ENCODE measurements at places on chromosomes 4 and X.

DNA sequence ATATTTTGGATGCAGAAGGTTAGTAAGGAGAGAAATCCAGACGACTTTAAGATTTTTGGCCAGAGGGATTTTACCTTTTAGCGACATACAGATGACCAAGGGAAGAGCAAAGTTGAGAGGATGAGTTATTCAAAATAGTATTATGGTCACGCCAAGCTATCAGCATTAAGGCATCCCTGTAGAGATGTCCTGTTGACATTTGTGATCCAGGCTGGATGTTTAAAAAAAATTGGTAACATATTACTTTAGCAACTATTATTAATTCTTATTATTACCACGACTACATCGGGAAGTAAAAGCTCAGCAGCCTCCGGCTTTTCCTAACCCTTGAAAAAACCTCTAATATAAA lies 562 bp upstream of the OSTC start:
- DNase-seq = no peak

DNA sequence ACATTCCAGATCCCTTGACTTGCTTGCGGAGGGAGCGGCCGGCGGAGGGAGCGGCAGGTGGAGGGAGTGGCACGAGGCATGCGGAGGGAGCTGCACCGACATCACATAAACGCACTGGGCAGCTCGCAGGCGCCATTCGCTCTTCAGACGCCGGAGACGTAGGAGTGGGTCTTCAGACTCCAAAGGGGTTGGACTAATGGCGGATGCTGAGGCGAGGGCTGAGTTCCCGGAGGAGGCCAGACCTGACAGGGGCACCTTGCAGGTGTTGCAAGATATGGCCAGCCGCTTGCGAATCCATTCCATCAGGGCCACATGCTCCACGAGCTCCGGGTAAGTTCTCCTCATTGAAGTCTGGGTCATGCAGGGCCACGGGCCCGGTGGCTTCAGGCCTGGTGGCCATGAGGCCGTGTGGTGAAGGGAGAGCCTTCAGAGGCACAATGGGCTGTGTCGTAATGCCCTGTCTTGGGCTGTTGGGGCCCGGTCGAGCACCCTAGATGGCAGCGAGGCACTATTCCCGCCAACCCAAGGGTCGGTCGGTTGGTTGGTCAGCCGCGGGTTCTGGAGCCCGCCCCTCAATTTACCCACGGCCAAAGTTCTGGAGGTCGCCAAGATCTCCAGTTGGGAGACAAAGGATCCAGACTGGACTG lies at the start of gene TKTL1:
Gene TKTL1, plus strand, starts transcription at position 132 of the 647 bp plus-strand sequence. Its CDS starts 65 bp downstream, at position 197.
- no peak for DNase-seq

DNA sequence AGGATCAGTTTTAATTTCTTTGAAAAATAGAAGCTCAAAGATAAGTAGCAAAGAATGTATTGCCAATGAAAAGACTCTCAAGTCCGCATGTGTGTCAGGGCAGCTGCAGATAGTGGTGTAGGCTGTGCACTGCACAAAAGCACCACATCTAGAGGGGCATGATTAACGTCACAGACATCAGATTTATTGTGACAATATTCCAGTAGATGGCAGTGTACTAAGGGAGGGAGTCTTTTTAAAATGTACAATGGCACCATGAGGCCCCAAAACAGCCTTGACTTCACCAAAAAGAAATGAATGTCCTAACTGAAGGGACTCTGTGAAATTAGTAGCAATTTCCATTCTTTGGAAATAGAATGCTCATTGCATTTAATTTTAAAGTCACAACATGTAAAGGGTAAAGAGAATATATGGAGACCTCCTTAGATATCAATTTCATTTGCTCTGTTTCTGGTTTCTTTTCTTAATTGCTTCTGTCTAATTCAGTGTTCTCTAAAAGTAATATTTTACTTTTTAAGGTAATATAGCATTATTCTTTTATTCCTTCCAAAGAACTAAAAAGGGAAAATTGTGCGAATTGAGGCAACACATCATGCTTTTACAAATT lies 98.4 kb downstream of the ZNF827 start:
- peak; percentile 69 for DNase-seq

- no peak for DNase-seq
These were observed 1.4 kb downstream of the ZFX start for GRCh38 chrX:24150898-24151297.

DNA sequence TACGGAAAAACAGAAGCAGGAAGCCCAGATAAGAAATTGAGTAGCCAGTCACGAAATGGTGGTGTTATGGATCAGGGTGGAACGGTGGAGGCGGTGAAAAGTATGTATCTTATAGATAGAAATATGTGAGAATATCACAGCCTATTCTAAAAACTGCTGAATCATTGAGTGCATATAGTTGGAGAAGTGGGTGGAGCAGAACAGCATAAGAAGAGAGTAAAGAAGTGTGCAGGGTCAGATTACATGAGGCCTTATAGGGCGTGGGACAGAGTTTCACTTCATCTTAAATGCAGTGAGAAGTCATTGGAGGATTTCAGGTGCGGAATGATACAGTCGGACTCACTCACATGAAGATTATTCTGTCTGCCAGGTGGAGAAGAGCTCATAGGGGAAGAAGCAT lies 293.1 kb downstream of the TRIML1 start:
- no peak for DNase-seq

DNA sequence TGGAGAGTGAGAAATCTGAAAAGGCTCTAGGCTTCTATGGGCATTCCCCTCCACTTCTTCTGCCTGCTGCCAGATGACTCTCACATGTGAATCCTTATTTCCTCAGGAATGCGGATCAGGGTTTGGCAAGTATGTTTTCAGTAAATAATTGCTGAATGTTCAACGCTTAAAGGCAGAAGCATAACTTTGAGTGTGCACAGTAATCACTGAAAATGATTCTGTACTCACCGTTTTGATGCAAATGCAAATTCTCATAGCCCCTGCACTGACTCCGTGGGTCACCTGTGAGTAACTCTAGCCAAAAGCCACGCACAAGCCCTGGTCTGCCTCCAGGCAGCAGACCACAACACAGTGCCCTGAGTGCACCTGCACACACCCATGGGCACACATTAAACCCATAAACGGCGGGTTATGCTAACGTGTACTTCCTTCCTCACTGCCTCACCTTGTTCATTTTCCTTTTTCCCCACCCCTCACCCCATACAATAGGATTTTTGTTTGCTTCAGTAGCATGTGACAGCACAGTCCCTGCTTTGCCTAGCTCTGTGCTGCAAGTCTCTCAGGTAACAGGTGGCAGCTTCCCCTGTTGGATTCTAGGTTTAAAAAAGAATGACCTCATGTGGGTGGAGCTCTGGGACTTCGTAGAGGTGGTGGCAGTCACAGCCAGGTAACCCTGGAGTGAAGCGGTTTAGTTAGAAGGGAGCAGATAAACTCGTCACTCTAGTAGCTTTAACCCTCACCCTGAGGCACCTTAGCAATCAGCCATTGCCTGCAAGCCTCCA lies at the start of gene ARHGEF38:
Gene ARHGEF38, plus strand, starts transcription at position 656 of the 782 bp plus-strand sequence. CDS start 146 bp downstream, outside the sequence.
- no peak for DNase-seq

GRCh38 chr4:186953599-186954260 lies 230.1 kb upstream of the FAT1 start:
- DNase-seq = no peak

DNA sequence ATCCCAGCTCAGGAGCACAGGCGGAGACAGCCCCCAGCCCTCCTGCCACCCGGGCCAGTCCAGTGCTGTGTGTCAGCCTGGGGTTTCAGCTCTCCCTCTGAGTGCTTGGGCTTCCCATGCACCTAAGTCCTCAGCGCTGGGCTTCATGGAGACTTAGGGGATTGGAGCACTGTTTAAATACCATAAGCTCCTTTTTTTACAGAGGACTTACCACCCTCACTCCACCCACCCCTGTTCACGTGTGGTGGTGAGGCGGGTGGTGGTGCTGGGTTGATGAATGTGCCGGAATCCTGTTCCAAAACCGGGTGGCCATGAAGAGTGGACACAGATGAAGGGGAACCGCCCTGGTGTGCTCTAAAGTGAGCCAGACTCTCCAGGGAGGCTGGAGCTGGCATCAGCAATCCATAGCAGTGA lies 66.9 kb downstream of the PSAPL1 start:
- no peak for DNase-seq

DNA sequence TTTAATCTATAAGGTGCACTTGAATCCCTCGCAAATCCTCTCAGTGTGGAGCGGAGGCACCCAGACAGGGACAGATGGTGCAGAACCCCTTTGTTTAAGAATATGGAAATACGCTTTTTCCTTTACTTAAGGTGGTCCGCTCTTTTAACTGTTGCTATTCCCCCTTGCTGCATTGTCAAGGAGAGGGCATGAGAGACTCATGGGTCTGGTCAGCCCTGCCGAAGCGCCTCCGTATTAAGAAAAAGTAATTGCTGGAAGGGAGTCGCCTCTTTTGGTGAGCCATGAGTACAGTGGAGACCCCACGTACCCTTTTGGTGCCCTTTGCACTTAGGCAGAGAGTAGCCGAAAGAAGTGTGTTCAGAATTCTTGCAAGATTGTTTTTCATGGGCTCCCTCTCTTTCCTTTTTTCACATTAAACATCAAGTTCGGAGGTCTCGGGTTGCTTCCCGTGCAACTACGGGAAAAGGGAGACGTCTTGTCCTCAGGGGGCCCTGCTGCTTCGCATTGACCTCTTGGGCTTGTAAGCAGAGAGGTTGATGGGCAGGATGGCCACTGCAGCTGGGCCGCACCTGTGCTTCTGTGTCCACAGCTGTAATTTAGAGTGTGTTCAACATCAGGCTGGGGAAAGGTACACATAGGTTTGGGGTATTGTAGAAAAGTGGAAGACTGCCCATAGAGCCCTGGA lies 109.6 kb downstream of the SPRY1 start:
- no peak for DNase-seq

DNA sequence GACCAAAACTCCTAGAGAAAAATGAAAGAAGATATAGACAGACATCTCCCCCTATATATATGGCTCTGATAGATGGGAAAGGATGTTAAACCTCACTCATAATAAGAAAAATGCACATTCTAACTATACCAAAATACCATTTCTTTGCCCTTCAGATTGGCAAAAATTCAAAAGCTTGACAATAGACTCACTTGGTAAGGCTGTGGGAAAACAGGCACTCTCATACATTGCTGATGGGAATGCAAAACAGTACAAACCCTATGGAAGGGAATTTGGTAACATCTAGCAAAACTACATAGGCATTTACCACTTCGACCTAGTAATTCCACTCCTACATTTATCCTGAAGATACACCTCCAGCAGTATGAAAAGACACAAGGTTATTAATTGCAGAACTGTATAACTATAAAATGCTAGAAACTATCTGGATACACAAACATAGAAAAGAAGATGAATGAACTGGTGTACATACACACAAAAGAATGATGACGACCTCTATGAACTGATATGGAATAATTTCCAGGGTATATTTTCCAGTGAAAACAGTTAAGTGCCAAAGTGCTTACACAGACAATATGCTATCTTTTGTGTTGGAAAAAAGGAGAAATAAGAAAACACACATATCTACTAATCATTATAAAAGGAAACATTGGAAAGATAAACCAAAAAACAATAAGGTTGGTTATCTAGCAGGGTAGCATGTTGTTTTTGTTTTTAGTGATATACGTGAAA lies 48.5 kb downstream of the WDFY3 start:
- DNase-seq = no peak

GRCh38 chr4:172892300-172892699 lies 276.3 kb upstream of the GALNT7 start:
- peak; percentile 5 for DNase-seq

DNA sequence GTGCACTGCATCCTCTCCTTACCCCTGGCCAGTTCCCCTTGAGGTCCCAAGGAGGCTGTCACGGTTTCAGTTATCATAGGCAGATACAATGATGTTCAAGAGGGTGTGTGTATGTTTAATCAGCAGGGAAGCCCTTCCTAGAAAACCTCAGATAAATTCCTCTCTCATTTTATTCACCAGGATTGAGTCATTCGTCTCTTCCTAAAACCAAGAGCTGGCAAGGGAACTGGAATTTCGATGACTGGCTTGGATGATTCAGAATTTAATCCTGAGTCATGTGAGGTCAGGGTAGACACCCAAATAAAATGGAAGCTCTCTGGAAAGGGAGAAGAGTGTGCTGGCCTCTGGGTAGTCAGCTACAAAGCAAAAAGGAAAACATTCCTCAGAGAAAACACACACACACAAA lies 106.2 kb upstream of the RAPGEF2 start:
- no peak for DNase-seq

DNA sequence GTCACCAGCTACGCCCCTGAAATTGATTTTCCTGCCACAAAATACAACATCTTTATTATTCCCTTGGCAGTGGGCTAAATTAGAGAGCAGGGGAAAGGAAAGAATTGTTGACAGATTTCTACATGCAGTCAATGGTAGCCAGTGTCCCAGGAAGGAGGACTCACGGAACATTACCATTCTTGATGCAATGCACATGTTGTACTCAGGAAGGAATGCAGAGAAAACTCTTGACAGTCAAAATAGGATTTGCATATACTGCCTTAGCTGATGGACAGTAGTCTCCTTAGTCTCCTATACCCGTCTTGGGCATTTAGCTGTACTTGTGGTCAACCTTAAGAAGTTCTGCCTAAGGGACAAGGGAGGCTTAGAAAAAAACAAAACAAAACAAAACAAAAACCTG lies 158.0 kb upstream of the GYPA start:
- DNase-seq = no peak

- no peak for DNase-seq
These were observed 382.1 kb upstream of the CTSO start for GRCh38 chr4:156335721-156336120.

GRCh38 chr4:164617426-164617825 lies 136.5 kb upstream of the SMIM31 start:
- no peak for DNase-seq

DNA sequence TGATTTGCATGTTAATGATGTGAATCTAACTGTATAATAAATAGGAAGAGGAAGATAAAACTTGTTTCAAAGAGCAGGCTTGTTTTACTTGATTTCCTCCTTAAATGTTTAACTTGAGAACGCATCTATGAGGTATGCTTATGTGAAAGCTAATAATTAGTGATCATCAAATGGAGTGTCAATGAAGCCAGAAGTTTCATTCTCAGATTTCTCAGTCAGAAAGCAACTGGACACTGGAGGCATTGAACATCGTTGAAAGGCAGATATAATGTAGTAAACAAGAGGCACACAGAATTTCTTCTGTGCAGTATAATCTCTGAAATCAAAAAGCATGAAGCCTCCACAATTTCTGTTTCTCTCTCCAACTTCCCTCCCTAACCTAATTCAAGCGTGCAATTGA lies 672.9 kb downstream of the ADGRL3 start:
- no peak for DNase-seq

- no peak for DNase-seq
These were observed 122.0 kb upstream of the FSTL5 start for GRCh38 chr4:162285753-162286152.
